GOT3 (cell line): ENCODE measurements at places on chromosomes 5 and 9.

- no peak for DNase-seq
These were observed 1.2 kb downstream of the FANCC start for GRCh38 chr9:95316274-95316673.

GRCh38 chr9:20135119-20135697, 346.4 kb upstream of the SLC24A2 start:
- DNase-seq: no peak

- no peak for DNase-seq
These were observed 118.4 kb downstream of the ZNF608 start for GRCh38 chr5:124627815-124628595.

- no peak for DNase-seq
These were observed 167.2 kb downstream of the XRCC4 start for GRCh38 chr5:83244516-83244915.

- no peak for DNase-seq
These were observed 360.1 kb downstream of the KDM4C start for GRCh38 chr9:7117676-7118561.

DNA sequence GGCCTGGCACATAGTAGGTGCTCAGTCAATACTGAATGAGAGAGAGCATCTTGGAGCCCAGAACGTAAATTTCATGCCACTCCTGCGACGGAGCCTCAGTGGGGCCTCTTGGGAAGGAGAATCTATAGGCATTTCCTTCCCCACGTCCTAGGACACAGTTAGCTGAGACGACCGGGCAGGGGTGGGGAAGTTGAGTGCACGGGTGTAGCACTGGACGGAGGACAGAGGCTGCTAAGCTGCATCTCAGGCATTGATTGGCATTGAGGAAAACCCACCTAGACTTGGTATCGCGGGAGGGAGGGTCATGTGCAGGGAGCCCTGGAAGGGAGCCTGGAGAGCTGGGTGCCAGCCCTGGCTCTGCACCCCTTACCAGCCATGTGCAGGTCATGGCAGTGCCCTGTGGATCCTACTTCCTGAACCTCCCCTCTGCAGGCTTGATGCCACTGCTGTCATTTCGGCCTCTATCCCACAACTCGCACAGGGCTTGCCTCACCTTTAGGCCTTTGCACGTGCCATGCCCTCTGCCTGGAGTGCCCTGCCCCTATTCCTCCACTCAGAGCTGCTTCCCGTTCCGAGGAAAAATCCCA, 25.6 kb downstream of the NEK6 start:
- no peak for DNase-seq

- DNase-seq: no peak
These were observed 192.7 kb downstream of the FANCC start for GRCh38 chr9:95124582-95125367.

DNA sequence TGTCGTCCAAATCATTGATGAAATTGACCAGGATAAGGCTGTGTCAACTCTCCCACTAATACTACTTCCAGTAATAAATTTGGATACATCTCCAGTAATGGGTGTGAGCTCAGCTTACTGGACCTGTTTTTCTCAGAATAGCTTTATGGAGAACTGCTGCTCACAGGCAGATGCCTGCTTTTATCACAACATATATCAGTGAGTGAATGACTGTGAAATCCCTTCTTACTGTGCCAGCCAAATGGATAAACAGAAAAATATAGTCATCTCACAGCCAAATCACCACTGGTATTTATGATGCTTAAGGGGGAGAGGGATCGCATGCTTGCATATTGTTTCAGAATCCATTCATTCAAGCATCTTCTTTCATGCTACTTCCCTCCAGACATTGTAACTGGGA, 148.4 kb upstream of the PAPPA start:
- DNase-seq: no peak

DNA sequence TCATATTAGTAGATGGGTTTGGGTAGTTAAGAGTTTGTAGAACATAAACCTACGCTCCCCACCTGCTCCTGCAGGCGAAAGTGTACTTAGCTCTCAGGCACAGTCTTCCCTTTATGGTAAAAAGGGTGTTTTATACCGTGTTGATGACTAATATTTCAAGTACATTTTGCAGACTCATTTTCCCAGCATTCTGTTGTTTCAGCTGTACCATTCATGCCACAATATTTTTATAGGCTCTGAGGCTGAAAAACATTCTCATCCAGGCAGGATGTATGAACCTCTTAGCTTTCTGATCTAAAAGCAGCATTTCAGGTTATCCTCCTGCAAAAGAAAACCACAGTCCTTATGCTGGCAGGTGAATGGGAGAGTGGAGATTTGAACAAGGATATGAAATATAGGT, 231.4 kb downstream of the NR2F1-AS1 start:
- DNase-seq: no peak

- no peak for DNase-seq
These were observed 20.9 kb upstream of the PLIN2 start for GRCh38 chr9:19148187-19148586.

DNA sequence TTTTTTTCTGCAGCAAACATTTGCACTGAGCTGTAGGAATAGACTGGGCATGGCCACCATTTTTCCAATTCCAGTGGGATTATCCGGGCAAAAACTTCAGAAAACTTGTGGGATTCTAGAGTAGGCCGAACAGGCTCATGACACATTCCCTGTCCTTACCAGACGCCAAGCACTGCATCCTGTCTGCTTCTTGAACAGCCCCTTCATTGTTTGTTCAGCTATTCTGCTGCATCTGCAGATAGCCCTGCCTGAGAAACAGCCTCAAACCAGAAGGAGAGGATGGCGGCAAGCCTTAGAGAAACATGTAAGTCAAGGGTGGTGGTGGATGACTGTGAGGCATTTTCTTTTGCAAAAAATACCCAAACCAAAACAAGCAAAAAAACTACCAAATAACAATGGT, 111.8 kb upstream of the NTRK2 start:
- no peak for DNase-seq

- no peak for DNase-seq
These were observed 110.8 kb downstream of the FBXL17 start for GRCh38 chr5:108271127-108271526.

- DNase-seq: no peak
These were observed 362.4 kb downstream of the NDUFS4 start for GRCh38 chr5:53922508-53923498.

DNA sequence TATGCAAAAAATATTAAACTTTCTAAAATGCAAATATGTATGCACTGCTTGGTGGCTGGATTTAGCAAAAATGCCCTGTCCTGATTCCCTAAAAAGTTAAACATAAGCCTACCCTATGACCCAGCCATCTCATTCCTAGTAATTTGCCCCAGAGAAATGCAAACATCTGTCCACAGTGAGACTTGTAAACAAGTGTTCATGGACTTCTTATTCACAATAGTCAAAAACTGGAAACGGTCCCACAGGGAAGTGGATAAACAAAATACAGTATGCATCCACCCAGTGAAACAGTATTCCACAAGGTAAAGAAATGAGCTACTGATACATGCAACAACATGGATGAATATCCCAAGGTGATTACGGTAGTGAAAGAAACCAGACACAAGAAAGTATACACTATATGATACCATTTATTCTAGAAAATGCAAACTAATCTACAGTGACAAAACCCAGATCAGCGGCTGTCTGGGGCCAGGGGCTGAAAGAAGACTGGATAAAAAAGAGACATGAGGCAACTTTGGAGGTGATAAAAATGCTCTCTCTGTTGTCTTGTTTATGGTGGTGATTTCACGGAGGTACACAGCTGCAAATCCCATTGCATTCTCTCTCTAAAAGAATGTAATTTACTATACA, 277.3 kb downstream of the GLIS3 start:
- no peak for DNase-seq

GRCh38 chr5:112109331-112110007, 309.6 kb downstream of the EPB41L4A start:
- DNase-seq: no peak

- DNase-seq: no peak
These were observed 17.0 kb downstream of the WNK2 start for GRCh38 chr9:93200989-93201334.

DNA sequence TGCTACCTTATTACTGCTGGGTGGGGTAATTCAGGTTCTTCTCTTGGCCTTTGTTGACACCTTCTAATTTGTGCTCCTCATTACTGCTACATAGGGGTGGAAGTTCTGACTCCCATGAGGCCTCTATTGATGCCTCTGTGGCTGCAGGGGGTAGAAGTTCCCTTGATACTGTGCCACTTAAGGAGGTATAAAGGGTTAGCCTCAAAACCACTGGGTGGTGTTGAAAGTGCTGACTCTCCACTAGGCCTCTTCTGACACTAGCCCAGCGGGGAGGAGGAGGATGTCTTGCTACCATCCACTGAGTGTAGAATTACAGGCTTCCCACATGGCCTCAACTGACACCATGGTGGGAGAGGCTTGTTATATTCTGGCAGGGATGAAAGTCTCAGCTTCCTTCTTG, 36.7 kb upstream of the CCDC112 start:
- DNase-seq: no peak

DNA sequence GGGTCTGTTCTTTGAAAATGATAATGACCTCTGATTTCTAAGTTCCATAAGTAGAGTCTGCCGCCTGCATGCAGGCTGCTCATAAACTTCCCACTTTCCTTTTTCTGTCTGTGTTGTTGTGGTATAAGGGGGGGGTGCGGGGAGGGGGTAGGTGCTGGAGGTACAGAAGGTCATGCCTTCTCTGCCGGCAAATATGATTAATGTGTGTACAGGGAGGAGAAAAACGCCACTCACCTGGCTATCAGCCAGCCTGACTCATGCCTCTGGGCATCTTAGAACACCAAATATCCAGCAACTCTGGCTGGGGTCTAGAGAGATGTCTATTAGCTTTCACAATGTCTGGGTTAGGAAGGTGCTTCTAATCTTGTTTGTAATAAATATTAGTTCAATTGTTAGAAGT, 128.3 kb downstream of the EFNA5 start:
- DNase-seq: no peak

GRCh38 chr5:50749873-50750272, 83.4 kb downstream of the PARP8 start:
- DNase-seq: no peak

- no peak for DNase-seq
These were observed 714.8 kb downstream of the TLR4 start for GRCh38 chr9:118418887-118419565.

DNA sequence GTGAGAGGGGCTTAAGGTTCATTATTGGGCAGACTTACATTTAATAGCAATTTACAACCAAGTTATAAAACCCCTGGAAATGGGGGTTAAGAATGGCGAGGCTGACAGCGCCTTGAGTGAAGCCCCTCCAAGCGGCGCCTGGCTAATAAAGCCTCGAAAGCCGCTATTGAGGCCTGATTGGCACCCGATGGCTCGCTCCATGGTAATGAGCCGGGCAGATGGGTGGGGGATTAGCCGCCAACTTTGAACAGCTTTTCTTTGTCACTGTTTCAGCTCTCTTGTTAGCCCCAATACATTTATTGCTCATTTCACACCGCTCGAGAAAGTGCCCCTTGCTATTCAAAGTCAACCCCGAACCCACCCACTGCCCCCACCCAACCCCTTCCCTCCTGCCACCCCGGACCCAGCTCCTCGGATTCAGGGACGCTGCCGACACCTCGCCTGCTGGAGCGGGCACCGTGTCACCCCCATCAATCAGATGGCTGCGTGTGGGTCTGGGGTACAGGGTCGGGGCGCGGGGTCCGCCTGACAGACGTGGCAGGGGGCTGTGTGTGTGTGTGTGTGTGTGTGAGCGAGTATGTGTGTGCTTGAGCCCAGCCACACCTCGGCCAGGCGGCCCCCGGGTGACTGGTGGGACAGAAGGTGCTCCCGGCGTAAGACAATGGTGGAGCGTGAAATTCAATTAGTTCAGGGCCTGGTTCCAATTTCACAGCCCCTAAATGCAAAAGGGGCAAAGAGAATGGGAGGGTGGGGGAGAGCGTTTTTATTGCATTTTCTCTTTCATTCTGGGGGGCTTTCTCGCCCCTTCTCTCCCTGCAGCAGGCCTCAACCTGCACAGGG, 34.2 kb downstream of the ASS1 start:
- DNase-seq: no peak

- DNase-seq: no peak
These were observed 70.4 kb upstream of the DAP start for GRCh38 chr5:10831419-10831818.

GRCh38 chr5:123150089-123150488, 61.0 kb downstream of the PRDM6 start:
- no peak for DNase-seq

- no peak for DNase-seq
These were observed 171.7 kb downstream of the ATPSCKMT start for GRCh38 chr5:10077791-10078545.

DNA sequence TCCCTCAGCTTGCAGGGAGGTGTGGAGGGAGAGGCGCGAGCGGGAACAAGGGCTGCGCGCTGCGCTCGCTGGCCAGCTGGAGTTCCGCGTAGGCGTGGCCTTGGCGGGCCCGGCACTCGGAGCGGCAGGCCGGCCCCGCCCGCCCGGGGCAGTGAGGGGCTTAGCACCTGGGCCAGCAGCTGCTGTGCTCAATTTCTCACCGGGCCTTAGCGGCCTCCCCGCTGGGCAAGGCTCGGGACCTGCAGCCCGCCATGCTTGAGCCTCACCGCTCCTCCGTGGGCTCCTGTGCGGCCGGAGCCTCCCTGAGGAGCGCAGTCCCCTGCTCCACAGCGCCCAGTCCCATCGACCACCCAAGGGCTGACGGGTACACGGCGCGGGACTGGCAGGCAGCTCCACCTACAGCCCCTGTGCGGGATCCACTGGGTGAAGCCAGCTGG, 1516.4 kb downstream of the EFNA5 start:
- DNase-seq: no peak

GRCh38 chr5:10676224-10676623, 84.8 kb downstream of the DAP start:
- DNase-seq: no peak

- no peak for DNase-seq
These were observed 47.8 kb downstream of the ST8SIA4 start for GRCh38 chr5:100855295-100855694.

GRCh38 chr5:111116550-111116949, 24.4 kb downstream of the WDR36 start:
- no peak for DNase-seq

- no peak for DNase-seq
These were observed 211.2 kb downstream of the SAXO1 start for GRCh38 chr9:18821788-18822187.

DNA sequence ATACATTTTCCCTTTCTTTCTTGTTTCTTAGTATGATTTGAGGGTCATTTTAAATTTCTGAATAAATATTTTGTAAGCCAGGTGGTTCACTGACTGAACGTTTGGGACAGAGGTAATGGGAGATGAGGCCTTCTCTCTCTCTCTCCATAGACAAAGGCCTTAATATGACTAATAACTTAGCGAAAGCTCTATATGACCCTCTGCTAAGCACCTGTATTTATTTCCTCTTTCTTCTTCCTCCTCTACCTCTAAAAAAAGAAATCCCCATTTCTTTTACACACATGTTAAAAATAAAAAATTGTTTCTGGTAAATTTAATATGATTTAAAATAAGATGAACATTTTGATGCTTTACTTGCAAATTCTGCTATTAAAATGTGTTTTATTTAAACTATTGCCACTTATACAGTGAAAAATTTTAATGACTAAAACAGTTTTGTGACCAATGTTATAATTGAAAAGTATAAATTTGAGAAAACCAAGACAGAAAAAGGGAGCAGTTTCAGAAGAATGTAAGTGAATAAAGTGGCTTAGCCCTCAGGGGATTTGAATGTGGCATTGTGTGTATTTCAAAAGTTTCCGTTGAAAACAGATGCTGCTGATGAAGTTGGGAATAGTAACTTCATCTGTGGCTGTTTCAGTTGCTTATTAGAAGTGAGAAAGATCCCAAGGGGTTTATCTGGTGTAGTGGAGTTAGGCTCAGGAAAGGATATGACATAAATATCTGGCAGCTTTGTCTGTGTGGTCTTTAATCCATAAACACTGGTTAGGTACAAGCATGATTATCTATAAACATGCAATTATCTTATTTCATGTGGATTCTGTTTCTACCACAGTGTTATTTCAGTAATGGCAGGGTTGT, 128.6 kb upstream of the GRHPR start:
- DNase-seq: no peak
